CD4-positive, alpha-beta T cell treated with Interleukin-15 for 4 hours (primary cell): ENCODE measurements at places on chromosomes 1 and 21.

- peak; percentile 85 for DNase-seq
These were observed 6.1 kb downstream of the ADAMTS4 start for GRCh38 chr1:161192476-161193465.

DNA sequence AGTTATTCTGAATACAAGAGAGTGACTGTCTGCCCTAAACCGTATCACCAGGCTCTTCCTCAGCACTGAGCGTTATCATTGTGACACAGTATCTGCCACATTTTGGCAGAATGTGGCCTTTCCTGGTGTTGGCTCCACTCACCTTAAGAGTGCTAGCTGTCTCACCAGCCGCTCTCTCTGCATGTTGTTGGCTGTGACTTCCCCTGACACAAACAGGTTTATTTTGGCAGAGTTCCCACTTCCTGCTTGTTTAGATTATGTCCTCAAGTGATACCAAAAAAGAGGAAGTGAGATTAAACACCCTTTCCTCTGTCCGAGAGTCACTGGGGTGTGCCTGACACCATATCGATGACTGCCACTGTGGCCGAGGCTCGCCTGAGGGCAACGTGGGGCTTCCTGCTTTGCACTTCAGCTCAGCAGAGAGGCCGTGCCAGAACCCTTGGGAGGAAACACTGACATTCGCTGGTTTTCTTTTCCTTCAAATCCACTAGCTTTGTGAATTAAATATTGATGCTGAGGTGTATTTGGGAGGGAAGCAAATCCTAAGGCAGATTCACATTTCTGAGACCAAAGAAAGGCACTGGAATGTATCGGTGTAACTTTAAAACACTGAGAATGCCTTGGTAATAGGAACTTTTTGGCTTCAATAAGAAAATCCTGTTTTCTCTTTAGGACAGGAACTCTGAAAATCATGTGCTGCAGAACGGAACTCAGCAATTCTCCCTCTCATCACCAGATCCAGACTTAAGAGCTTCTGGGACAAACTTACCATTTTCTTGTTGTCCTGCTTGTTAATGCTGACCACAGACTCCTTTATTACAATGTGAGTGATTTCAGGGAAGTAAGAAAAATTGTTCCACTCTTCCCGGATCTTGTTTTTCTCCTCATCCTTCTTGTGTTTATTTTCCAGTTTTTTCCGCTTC, 102.1 kb downstream of the JAK1 start:
- DNase-seq, result peak; percentile 76

GRCh38 chr21:17466166-17466565, 46.7 kb upstream of the CXADR start:
- DNase-seq, result no peak

DNA sequence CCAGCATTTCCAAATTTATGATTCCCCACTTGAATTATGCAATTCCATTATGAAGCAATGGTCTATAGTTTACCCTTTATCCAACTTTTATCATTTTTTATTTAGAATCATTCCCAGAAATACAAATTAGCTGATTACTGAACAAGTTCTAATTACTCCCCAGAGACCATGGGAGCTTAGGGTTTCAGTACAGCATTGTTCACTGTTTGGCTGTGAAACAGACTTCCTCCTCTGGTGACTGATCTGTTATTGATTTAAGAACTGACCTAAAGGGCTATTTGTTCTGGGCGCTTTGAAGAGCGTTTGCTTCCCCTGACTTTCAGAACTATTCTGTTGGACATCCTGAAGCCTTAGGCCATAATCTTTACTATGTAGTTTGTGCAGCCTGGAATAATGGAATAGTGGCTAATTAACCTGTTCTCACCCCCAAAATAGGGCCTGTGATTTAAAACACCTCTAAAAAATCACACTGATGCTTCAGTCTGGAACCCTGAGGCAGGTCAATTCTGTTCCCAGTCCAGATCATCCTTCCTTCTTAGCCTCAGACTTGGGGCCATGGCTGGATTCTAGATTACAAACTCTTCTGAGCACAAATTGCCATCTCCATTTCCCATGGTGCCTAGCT, 58.7 kb downstream of the ALG14 start:
- no peak for DNase-seq

DNA sequence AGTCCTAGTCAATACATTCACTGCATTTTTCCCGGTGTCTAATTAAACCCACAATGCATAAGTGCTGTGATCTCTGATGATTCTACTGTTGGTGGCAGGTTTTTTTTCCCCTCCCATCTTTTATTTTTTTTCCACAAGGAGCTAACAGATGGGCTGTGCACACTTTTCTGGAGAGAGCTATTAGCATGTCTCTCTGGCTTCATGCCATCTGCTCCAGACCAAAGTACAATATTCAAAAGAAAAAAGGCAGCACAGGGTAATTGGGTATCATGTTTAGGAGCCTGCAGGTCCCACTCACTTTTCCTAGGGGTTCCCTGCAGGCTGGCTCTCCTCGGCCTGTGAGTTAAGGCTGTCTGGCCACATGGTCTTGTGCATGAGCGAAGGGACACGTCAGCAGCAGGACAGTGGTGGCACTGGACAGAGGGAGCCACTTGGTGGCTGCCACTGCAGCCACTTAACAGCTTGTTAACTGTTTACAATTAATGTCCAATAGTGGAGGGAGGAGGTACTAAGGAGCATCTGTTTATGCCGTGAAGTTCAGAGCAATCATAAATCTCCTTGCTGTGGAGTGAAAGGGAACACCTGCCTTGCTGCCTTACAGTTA, 53.5 kb upstream of the C8B start:
- DNase-seq, result no peak

DNA sequence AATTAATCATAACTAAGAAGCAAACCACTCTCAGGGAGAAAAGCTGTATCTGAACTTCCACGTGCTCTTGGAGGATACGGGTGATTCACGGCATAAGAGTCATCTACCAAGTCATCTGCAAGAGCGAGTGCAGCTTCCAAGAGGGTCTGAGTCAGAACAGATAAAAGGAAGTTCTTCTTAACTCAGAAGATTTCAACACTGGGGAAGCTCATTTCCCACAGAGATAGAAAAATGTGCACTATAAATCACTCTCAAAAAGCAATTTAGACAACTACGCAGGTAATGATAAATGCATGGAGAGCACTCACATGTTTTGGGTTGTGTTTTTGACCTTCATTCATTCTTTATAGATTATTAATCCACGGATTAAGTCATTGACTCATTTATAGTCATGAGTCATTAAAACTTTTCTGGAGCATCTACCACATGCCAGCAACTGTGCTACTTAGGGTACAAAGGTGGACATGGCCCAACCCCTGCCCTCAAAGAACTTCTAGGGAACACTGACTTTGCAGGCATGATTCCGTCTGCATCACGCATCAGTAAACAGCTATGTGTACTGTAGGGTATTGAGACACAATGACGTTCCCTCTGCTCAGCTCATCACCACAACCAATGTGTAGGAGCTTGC, 20.8 kb downstream of the KCNJ15 start:
- peak; percentile 12 for DNase-seq
